ENCODE measurements at places on chromosomes 1 and 21. TPM values are rescaled to one million over a fixed set of nuclear protein-coding genes. Genes with fewer than 3 reads are reported as not detected.

The FNDC5 gene
- not detected for total RNA-seq

The KCNT2 gene
- not detected for total RNA-seq

The SLC1A7 gene
- total RNA-seq: not detected

The XCL1 gene
- not detected for total RNA-seq

The DNM3 gene
- 0.47 TPM for total RNA-seq

The RHD gene
- total RNA-seq: not detected

The CLDN8 gene
- total RNA-seq: not detected

The TSPAN2 gene
- 0.78 TPM for total RNA-seq

The KCNJ9 gene
- total RNA-seq: not detected

The TAS1R3 gene
- total RNA-seq: under 0.01 TPM

The CFHR4 gene
- total RNA-seq: not detected

The LCE1F gene
- total RNA-seq: not detected

The S100A1 gene
- total RNA-seq: not detected

The MYCL gene
- total RNA-seq: 3.7 TPM

The STRIP1 gene
- total RNA-seq: 20.0 TPM

The BLACAT1 gene
- 2.4 TPM for total RNA-seq

The NPHP4 gene
- total RNA-seq: 10.0 TPM

The IFI44L gene
- total RNA-seq: 0.53 TPM

The ZNF593OS gene
- total RNA-seq: not detected

The CLCA4 gene
- 0.15 TPM for total RNA-seq

The CRB1 gene
- total RNA-seq: not detected

The S100A9 gene
- total RNA-seq: 1,435 TPM
